ENCODE measurements at places on chromosomes 12 and 14.

DNA sequence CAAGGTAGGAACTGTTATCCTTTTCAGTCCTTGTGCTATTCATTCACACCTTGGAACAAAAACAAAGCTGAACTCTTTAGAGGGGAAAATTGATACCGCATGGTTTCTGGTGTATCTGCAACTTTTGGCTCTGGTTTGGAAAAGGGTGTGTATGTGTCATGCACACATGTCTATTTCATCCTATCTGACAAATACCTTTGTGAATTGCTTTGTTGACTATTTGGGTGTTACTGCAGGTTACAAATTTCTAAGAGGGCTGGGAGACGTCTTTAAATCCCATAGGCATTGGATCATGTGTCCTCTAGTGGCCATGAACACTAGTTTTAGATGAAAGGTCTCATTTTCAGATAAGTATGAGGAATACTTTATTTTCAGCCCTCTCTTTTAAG lies 59.9 kb upstream of the IFNG-AS1 start:
- no peak for DNase-seq

GRCh38 chr12:48693572-48693971 lies 11.5 kb upstream of the KANSL2 start:
- DNase-seq, result no peak

GRCh38 chr14:100911665-100912316 lies 8.3 kb upstream of the RTL1 start:
- no peak for DNase-seq

- DNase-seq, result peak; percentile 9
These were observed 113.7 kb upstream of the MYF6 start for GRCh38 chr12:80593766-80594165.

DNA sequence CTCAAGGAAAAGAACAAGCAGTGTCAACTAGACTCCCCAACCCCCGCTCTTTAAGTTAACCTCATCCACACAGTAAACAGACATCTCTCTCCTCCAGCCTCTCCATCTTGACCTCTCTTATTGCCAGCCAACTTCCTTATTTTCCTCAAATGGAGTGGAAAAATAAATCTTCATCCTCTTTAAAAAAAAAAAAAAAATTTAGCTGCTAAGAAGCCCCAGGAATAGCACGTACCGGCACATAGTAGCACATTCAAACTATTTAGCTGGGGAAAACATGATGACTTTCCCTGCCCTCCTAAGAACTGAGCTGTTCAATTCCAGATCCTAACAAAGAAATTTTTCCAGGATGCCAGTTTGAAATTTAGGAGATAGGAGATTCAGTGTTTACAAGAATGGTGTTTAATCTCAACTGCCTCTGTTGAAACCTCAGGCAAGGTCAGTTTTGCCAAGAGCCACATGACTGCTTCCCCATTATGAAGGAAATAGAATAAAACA lies 90.8 kb downstream of the EPS8 start:
- no peak for DNase-seq

GRCh38 chr12:92485351-92486348 lies 217.1 kb upstream of the PLEKHG7 start:
- DNase-seq, result no peak

DNA sequence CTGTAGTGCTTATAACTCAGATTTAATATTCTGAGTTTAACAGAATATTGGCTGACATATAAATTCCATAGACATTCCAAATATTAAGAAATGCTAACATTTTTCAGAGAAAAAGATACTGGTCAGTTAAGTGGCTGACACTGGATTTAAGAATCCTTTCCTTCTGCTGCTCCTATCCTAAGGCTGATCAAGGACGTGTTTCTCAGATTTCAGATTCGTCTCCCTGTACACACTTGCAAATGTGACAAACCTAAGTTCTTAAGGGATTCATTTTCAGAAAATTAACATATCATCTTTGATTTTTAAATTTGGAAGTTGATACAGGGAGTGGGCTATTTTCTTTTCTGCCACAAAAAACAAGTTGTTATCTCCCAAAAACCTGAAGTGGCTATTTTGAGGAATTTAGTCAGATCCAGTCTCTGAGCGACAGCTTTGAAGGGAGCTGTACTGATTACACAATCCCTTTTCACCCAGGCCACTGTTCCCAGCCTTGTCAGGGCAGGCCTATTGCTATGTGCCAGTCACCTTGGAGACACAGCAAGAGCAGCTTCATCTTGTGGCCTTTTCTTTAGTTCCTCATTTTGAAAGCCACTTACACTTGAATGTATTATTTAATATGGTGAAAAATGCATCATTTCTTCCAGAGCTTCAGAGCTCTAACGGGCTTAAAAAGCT lies 370.6 kb downstream of the KCNH5 start:
- no peak for DNase-seq

GRCh38 chr14:80695869-80696268 lies 245.7 kb downstream of the CEP128 start:
- DNase-seq, result no peak

GRCh38 chr14:94646481-94646880 lies 34.3 kb downstream of the SERPINA3 start:
- no peak for DNase-seq

DNA sequence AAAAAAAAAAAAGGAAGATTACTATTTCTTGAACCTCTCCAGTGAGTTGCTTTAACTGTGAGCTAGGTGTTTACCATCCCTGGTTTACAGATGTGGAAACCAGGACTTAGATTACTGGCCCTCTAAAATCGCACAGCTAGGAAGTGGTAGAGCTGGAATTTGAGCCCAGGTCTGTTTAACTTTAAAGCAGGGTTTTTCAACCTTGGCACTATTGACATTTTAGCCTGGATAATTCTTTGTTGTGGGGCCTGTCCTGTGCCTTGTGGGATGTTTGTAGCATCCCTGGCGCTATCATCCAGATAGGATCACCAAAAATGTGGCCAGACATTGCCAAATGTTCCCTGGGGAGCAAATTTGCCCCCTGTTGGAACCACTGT lies 28.5 kb upstream of the SMOC1 start:
- no peak for DNase-seq

- no peak for DNase-seq
These were observed 11.4 kb upstream of the AACS start for GRCh38 chr12:125053821-125054220.

DNA sequence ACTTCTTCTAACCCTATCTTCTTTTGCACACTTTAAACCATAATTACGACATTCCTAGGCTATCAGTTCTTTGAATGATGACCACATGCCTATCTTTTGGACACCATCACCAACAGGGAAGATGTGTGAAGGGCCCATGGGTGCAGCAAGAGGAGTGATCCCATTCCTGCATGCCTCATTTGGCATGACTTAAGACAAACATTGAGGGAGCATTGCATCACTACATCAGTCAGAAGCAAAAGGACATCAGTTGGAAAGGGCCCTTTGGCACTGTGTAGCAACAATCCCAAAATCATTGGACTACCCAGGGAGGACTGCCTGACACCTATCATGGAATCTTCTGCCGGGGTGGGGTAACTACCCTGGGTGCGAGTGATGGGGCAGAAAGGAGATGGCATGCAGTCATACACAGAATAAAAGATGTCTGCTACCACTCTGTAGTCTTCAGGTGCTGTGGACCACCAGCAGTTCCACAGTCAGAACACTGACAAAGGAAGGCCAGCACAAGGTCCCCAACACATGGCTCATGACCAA lies 10.7 kb upstream of the TMBIM6 start:
- DNase-seq, result no peak

- peak; percentile 72 for DNase-seq
These were observed 25.0 kb upstream of the CIT start for GRCh38 chr12:119902084-119902509.

GRCh38 chr12:4701395-4702190 lies 18.6 kb upstream of the GALNT8 start:
- no peak for DNase-seq

Measured in urothelium cell line (cell line).